ENCODE measurements at places on chromosomes 6 and 20.
A peak's percentile ranks its signal among the peaks of the same experiment; 100 is the strongest.

GRCh38 chr6:80488190-80488589 is 381.7 kb downstream of the BCKDHB start:
- no peak for DNase-seq

DNA sequence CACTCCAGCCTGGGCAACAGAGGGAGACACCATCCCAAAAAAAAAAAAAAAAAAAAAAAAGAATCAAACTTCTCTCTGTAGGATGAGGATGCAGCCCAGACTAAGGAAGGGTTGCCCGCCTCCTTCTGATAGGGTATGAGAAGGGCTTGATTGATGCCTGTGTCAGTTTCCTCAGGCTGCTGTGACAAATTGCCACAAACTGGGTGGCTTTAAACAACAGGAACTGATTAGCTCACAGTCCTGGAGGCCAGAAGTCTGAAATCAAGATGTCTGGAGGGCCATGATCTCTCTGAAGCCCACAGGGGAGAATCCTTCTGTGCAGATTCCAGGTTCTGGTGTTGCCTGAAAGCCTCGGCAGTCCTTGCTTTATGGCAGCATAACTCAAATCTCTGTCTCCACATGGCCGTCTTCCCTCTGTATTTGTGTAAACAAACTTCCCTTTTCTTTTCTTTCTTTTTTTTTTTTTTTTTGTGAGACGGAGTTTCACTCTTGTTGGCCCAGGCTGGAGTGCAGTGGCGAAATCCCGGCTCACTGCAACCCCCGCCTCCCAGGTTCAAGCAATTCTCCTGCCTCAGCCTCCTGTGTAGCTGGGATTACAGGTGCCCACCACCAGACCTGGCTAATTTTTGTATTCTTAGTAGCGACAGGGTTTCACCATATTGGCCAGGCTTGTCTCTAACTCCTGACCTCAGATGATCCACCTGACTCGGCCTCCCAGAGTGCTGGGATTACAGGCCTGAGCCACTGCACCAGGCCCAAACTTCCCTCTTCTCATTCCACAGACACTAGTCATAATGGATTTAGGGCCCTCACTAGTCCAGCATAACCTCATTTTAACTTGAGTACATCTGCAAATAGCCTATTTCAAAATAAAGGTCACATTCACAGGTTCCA is 11.2 kb upstream of the CDK19 start:
- DNase-seq, result peak; percentile 26

DNA sequence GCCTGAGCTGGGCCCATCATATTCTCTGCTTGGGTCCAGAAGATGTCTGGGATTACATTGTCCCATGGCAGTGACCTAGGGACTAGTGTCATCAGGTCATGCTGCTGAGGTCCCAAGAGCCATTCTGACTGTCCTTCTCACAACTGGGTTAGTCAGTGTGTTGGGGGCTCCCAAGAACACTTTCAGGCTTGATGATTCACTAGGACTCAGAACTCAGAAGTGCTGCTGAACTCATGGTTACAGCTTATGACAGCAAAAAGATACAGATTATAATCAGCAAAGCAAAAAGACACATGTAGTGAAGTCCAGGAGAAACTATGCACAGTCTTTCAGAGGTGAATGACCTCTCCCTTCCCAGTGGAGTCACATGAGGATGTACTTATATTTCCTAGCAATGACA is 107.8 kb downstream of the SYNE1 start:
- DNase-seq, result no peak

- no peak for DNase-seq
These were observed 217.0 kb downstream of the TBX18 start for GRCh38 chr6:84547341-84547801.

GRCh38 chr20:21661488-21662055 is 43.9 kb upstream of the PAX1 start:
- no peak for DNase-seq

DNA sequence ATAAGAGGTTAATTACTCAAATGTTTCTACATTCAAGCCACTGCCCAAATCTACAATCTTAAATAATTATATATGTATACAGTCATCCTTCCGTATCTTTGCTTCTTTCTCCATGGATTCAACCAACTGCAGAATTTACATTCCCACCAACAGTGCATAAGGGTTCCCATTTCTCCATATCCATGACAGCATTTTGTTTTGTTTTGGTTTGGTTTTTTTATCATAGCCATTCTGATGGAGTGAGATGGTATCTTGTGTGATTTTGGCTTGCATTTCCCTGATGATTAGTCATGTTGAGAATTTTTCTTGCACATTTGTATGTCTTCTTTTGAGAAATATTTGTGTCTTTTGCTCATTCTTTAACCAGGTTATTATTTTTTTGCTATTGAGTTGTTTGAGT is 198.5 kb downstream of the C6orf118 start:
- DNase-seq, result no peak

GRCh38 chr6:168163096-168163731 is 84.2 kb upstream of the FRMD1 start:
- DNase-seq, result peak; percentile 83

DNA sequence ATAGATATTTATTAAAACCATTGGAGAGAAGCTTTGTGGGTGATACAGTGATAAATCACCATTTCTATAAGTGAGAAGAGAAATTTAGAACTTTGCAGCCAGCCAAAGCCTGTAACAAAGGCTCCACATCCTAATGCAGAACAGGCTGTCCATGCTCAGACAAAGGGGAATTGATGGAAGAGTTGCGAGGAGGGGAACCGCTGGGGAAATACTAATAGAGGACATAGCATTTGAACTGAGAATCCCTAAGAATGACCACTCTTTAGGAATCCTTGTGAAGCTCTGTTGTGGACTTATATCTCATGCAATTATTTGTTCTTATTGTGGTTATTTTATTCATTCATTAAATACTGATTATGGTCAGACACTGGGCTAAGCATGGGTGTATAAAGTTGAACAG is 167.8 kb downstream of the PHF3 start:
- no peak for DNase-seq

Data from muscle of leg (tissue), 16 donors.